ENCODE measurements at places on chromosomes 6 and 20.
A peak's percentile ranks its signal among the peaks of the same experiment; 100 is the strongest.

DNA sequence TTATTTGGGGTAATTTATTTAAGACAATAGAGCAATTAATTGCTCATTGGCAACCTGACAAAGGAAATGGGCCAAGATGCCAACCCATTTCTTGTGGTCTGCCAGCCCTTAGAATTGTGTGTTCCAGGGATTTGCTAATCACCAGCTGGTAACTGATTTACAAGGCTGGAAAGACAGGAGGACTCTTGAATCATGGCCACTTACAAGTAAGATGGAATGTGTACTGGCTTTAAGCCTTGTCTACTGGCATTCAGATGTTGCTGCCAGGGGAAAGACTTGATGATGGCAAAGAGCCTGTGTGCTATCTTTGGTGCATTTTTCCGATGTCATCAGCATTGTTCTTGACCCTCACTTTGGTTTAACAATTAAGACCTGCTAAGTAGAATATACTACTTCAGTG lies 91.0 kb downstream of the BCKDHB start:
- DNase-seq, result no peak

GRCh38 chr6:134630508-134631121 lies 312.7 kb upstream of the SGK1 start:
- no peak for DNase-seq

DNA sequence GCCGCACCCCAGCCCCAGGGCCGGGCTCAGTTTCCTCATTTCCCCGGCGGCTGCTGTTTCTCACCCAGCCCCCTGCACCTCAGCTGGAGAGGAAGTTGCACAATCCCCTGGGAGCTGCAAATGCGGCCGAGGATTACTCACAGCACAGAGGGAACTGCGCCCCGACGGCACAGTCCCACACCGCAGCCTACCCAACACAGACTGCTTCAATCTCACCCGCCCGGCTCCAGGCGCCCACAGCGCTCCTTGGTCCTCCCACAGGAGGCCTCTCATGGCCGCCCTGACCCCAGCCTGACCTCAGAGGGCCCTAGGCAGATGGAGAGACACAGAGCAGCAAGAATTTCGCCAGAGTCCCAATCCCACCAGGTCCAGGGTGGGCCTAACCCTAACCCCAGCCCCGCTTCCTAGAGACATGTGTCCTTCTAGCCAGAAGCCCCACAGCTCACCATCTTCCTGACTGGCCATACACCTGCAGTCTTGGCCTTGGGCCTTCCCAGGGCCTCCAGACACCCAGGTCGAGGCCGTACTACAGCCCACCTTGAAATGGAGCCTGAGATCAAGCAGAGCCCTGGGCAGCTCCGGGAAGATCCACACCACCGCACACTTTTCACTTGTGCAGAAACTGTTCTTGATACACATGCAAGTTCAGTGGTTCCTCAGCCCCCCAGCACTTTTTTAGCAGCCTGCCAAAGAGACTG lies 11.7 kb downstream of the TFEB start:
- DNase-seq, result peak; percentile 93

- no peak for DNase-seq
Observed at GRCh38 chr6:31007694-31008093, 2.6 kb upstream of the MUC22 start.

DNA sequence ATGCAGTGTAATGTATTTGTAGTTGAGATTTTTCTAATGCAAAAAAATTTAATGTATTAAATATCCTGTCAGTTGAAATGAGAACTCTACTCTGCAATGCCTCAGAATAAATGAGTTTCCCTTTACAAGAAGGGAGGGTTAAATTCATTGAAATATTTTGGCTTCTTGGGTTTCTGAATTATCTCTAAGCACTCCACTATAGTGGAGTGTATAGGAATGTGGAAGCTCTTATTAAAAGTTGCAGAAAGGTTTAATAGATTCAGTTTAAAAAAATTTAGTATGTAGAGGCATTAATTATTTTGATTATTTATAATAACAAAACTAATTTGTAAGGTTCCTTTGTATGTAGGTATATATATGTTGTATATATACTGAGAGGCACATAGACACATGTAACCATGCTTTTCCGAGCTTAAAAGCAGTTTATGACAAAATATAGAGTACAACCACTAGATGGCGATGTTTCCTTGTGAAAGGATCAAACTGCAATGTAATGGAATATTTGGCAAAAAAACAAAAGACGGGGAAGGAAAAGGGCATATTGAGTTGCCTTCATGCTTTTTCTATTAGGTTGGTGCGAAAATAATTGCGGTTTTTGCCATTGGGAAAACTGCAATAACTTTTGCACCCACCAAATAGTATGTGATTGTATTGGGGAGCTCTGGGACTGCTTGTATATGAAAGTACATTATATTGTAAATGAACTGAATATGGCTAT lies 144.2 kb downstream of the MYO6 start:
- DNase-seq, result no peak

DNA sequence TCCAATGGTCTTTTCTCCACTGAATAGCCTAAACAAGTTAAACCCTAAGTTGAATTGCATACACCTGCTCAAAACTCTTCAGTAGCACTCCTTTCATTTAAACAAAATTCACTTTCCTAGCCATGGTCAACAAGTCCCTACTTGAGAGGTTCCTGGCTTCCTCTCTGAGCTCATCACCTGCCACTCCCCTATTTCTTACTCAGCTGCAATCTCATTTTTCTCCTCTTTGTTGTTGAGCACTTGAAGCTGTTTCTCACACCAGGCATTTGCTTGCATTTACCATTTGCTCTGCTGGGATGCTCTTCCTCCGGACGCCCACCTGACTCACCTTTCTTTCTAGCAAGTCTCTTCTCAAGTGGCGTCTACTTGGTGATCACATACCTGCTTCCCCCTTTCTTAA lies 38.5 kb downstream of the EDN1 start:
- no peak for DNase-seq

DNA sequence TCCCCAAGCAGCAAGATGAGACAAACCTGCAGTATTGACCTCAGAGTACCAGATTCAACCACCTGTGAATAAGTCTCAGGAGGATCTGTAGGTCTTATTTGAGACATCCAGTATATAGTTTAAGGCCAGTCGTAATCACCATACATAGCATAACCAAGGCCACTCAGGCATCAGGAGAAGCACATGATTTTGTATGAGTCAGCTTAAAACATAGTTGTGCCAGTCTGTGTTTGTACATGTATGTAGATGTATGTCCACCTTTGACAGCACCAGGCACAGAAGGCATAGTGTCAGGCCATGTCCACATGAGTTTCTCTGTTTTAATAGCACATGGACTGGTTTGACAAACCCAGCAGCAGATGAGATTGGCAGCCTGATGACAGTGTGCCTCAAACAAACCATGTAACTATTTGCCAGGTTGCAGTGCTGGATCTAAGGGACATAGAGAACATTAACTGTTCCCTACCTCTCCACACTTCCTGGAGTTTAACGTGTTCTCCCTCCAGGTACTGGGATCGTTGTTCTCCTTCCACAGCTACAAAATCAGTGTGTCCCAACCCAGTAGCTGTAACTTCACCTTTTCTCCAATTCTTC lies 8.6 kb upstream of the ASIP start:
- no peak for DNase-seq

GRCh38 chr6:129645830-129646579 lies 64.0 kb downstream of the ARHGAP18 start:
- DNase-seq, result no peak

- DNase-seq, result no peak
Observed at GRCh38 chr6:19839788-19840187, 2.6 kb downstream of the ID4 start.

DNA sequence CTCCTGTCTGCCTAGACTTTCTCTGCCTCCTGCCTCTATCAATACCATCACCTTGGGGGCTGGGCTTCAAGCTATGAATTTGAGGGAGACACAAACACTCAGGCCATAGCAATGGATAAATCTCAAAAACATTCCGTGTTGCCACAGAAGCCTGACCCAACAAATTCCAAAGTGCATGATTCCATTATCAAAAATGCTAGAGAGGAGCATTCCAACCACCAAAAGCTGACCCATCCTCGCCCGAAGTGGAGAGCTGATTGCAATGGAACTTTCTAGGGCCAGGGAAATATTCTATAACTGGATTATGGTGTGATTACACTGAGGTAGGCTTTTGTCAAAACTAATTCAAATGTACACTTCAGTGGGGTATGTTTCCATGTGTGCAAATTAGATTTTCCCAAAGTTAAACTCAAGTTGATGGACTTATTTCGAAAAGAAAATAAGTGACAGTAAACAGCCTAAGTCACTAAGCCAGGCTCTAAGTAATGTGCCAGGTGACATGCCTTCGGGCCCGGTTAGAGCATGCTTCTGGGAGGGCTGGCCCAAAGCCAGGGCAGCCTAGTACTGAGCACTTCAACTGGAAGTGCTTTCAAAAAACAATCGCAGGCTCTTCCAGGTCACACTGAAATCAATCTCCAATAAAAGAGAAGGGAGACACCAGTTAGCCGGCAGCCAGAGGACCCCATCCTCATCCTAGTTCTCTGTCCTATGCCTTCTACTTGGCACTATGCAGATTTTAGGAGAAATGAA lies 142.3 kb downstream of the TBXT start:
- no peak for DNase-seq

DNA sequence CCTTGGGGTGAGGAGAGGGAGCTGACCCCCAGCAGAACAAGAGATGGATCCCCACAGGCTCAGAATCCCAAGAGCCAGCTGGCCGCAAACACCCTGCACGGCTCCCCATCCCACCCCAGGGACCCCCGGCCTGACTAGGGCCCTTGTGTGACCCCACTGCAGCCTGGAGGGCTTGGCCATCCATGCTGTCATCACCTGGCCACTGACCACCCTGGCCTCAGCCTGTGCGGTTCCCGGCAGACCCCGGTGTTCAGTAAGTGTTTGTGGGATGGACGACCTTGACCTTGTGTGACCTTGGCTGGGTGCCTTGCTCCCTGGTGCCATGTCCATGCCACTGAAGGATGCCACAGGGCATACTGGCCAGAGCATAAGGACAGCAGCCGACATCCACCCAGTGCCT lies 328.3 kb downstream of the TAF4 start:
- no peak for DNase-seq

DNA sequence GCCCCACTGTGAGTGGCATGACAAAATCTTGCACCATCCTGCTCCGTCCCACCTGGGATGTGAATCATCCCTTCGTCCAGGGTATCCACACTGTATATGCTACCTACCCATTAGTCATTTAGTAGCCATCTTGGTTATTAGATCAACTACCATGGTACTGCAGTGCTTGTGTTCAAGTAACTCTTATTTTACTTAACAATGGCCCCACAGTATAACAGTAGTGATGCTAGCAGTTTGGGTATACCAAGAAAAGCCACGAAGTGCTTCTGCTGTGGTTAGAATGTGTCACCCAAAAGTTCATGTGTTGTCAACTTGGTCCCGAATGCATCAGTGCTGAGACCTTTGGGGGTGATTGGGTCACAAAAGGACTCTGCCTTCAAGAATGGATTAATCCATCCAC lies 11.7 kb downstream of the OSER1 start:
- DNase-seq, result no peak

DNA sequence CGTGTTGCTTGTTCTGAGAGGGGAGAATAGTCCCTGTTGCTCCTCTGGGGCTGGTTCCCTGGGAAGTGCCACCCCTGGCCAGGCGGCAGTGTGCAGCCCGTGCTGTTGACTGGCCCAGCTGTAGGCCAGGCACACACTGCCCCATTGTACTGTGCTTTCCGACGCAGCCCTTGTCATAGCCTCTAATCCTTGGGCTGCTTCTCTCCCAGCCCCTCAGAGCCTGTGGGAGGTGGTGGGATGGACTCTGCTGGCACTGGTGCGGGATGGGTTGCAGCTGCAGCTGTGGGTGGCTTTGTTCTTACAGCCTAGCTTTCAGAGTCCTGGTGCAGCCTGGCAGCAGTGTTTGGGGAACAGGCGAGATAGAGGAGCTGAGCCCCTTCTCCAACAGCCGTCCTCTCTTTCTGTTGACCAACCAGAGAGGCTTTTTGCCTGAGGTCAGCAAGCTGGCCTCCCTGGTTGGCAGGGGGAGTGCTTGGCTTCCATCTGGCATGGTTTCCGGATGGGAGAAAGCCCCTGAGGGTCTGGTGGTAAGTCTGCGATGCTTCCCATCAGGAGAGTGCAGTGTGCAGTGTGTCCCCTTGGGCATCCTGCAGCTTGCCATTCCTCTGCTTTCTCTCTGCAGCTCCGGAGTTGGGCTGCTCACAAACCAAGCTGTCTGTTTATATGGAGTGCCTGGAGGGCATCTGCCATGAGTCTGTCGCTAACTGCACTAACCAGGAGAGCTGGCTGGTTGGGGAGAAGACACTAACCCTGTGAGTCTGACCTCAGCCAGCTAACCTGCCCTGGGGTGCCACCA lies 12.1 kb downstream of the TJAP1 start:
- no peak for DNase-seq

DNA sequence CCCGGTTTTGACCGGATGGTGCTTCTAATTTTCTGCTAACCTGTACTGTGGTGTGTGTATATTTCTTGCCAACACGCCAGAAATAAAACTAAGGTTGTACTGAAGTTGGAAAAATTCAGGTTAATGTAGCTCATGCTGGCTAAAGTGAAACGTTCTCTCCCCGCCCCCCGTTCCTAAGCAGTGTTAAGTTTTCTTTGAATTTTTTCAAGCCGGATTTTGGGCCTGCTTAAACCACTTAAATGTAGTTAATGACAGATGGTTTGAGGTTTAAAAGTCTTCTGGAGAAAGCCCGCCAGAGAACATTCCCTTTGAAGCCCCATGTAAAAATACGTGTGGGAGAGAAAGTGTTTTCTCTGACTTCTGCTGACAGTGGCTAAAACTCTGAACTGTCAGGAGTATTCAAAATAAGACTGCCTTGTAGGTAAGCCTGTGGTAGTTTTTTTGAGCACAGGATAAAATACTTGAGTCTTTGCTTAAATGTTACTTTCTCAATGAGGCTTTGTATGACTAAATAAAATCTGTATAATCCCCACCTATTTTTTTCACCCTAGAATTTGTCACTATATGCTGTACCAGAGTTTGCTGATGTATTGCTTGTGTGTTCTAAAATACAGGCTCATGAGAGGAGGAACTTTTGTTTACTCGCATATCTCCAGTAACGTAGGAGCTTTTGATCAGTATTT lies 101.3 kb downstream of the OR2B2 start:
- no peak for DNase-seq

DNA sequence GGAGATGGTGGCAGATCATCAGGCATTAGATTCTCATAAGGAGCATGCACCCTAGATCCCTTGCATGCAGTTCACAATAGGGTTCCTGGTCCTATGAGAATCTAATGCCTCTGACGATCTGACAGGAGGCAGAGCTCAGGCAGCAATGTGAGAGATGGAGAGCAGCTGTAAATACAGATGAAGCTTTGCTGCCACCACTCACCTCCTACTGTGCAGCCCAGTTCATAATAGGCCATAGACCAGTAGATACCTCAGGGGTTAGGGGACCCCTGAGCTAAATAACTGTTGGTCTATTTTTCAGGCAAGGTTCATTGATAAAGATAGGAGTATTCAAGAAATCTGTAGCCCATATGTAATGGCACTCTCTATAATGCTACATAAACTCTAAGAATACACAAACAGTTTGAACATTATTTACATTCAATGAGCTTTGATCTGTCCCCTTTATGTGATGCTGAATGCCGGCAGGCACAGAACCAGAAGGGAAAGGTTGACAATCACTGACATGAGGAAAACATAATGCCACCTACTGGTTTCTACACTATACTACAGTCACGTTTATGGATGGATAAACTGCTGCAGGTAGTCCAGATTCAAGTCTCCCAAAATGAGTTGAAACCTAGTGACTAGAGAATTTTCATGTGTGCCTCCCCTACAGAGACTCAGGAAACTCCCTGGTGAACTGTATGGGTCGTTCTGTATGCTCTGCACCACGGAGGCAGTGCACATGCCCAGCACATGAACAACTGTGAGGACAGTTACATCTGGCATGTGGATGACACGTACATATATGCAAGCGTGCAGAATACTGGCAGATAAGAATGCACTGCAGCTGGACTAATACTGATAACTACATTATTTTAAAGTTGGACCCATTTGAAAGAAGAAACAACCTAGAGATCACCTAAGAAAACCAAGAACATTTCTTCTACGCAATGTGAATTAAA lies 72.0 kb downstream of the DST start:
- no peak for DNase-seq
